ENCODE measurements at places on chromosomes 5 and 9.

DNA sequence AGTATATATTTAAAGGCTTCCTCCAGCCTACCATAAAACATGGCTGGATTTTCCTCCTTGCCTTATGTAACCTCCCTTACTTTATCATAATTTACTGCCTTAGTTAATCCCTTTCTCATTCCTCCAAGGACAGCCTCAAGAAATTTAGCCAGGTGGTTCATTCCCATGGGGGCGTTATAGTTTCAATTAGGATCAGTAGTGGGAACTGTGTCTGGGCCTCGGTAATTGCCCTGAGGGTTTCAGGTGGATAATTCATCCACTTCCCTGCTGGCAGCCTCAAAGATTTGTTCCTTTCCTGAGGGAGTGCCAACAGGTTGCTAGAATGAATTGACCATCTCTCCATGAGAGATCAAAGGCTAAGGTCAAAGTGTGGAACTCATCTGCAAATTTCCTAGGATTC is 4.3 kb upstream of the GM2A start:
- DNase-seq = no peak

DNA sequence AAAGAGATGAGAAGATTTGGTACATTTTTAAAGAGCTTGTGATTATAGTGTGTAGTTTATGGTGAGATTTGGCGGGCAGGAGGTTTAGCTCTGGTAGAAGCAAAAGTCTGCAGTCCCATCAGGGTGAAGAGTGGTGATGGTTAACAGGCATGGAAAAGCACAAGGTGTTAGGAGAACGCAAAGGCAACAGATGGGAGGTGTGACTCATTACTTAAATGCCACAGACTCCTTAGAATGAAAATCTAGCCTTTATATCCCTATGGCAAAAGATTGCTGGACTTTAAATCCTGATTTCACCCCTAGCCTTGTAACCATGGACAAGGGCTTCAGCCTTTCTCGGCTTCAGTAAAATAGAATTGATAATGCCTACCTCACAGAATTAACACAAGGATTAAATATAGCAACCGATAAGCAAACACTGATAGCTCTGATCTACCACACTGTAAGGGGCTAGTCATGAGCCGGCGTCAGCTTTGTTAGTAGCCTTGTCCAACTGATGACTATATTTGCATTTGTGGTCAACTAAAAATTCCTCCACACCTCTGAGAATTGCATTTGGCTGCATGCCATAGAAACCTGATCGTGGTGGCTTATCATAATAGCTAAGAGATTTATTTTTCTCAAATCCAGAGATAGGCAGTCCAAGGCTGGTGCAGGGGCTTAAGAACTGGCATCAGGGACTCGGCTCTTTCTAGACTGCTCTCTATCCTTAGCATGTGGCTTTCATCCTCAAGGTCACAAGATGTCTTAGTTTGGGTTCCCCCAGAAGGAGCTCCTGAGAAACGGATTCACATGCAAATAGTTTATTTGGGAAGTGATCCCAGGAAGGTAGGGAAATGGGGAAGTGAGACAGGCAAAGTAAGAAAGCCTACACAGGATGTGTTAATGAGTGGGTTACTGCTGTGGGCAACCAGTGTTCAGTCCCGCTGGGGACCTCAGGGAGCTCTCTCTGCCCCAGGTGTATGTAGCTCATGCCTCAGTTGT is 19.6 kb downstream of the MFAP3 start:
- no peak for DNase-seq

GRCh38 chr5:139212486-139212885 is 14.3 kb upstream of the SIL1 start:
- DNase-seq = no peak

DNA sequence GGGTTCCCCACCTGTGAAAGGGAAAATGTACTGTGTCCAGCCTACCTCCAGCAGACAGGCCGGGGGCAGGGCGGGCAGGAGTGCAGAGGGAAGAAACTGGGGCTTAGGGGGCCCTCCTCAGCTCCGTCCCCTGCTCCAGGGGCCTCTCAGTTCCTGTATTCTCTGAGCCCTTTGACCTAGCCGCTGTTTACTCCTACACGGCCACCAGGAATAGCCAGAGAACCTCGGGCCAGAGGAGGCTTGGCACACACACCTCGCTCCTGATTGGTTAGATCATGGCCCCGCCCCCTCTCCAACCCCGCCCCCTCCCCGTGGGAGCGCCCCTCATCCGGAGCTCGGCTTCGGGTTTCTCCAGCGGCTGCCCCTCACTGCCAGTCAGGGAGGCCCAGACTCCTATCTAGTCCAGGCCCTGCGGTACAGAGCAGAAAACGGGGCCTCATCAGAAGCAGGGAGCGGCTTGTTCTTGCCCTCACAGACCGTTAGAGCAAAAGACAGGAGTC is 2.2 kb downstream of the ST6GALNAC6 start:
- no peak for DNase-seq

Data from CD8-positive, alpha-beta T cell (primary cell).